ENCODE measurements at places on chromosomes 16 and 17. TPM values are rescaled to one million over a fixed set of nuclear protein-coding genes. Genes with fewer than 3 reads are reported as not detected.
A peak's percentile ranks its signal among the peaks of the same experiment; 100 is the strongest.

DNA sequence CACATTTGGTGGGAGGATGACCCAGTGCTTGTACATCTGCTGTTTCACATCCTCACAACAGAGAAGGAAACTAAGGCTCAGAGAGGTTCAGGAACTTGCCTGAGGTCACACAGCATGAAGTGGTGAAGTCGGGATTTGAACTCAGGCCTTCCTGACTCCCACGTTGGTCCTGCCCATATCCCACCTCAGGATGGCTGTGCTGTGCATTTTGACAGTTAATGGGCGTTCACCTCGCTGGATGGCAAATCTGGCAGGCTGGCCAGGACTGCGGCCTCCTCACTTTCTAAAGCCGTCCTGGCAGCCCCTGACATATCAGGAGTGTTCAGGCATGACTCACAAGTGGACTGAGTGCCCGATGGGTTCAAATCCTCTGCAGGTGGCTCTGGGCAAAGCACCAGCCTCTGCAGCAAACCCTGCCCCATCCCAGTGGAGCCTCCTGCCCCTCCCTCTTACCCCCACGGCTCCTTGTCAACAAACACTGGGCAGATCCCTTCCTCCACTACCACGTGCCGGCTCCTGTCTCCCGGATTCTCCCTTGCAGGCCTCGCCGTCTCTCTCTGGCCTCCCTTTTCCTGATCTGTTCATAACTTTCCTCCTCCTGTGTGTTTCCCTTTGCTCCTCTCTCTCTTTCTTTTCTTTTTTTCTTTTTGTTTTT, 29.2 kb downstream of the SOCS3 start:
- peak; percentile 23 for DNase-seq

- peak; percentile 69 for DNase-seq
Measured at GRCh38 chr16:14286368-14287230, 215.5 kb downstream of the MRTFB start.

DNA sequence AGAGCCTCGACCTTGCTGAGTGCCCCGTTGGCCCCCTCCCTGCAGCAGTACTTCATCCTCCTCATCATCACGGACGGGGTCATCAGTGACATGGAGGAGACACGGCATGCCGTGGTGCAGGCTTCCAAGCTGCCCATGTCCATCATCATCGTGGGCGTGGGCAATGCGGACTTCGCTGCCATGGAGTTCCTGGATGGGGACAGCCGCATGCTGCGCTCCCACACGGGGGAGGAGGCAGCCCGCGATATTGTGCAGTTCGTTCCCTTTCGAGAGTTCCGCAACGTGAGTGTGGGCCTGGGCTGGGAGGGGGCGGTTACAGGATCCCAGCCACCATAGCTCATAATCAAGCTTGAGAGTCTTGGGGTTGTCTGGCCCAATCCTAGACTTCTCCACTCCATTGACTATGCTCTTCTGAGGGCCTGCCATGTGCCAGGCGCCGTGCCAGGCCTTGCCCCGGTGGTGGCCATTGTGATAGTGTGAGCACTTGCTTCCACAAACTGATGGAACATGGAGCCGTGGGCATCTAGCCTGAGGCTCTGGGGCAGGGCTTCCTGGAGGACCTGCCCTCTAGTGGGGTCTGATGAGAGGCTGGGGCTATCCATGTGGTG, 39.7 kb downstream of the PSME3IP1 start:
- DNase-seq = peak; percentile 66

DNA sequence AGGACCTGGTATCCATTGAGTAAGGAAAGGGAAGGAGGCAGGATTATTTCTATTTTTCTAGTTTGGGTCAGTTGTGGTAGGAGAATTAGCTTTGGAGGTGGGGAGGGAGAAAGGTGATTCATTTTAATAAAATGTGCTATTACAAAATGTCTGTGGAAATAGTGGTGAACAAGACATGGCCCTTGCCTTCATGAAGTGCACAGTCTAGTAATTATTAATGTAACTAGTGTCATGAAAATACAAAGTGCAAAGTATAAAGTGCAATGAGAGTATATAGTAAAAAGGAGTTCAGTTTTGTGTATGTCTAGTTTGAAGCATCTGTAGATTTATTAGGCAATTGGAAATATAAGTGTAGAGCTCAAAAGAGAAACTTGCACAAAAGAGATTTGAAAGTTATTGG, 11.9 kb downstream of the NFATC3 start:
- no peak for DNase-seq

DNA sequence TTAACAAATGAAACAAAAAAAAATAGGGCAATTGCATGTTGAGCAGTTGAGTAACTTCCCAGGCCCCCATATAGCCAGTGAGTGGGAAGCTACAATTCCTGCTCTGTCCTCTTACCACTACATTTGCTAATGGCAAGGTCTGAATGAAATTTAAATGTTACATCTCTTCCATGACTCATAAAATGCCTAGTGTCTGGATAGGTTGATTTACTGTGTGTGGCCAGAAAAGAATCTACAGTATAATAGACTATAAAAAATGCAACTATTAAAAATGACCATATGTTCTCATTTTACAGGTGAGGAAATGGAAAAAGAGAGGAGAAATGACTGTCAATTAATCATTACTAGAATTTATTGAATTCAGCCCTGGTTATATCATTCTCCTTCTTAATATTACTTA, 1199.3 kb downstream of the CDH11 start:
- no peak for DNase-seq

DNA sequence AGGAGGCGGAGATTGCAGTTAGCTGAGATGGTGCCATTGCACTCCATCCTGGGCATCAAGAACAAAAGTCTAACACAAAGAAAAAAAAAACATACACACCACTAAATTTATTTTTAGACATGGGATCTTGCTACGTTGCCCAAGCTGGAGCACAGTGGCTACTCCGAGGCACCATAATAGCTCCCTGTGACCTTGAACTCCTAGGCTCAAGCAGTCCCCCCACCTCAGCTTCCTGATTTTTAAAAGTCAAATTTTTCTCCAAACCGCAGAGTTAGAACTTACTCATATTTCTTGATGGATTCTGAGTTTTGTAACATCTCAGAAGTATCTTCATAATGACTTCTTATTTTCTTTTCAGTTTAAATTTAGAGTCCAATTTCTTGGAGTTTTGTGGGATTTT, 3.4 kb downstream of the CMTM4 start:
- DNase-seq = no peak

DNA sequence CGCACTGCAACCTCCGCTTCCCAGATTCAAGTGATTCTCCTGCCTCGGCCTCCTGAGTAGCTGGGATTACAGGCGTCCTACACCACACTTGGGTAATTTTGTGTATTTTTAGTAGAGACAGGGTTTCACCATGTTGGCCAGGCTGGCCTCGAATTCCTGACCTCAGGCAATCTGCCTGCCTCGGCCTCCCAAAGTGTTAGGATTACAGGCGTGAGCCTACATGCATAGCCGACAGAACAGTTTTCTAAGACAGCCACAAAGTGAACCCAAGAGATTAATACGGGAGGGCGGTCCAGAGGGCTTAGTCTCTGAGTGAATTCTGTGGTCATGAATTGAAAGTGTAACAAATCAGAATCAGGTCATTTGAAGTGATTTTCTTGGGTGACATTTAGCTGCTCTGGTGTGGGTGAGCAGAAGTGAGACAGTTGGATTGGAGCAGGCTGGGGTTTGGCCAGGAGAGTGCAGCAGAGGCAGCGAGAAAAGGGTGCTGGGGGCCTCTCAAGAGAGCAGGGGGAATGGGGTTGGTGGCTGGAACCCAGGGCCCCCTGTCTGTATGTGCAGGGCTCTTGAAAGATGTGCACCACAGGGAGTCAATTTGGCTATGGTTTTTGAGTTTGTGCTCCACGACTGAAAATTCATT, 231.4 kb upstream of the WSCD1 start:
- no peak for DNase-seq

DNA sequence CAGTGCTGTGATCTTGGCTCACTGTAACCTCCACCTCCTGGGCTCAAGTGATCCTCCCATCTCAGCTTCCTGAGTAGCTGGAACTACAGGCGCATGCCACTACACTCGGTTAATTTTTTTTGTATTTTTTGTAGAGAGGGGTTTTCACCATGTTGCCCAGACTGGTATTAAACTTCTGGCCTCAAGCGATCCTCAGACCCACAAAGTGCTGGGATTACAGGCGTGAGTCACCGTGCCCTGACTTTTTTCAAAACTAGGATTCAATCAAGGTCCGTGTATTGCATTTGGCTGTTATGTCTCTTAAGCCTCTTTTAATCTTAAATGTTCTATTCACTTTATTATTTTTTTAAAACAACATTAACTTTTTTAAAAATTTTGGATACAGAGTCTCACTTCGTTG, 4.3 kb upstream of the CCL22 start:
- DNase-seq = no peak

DNA sequence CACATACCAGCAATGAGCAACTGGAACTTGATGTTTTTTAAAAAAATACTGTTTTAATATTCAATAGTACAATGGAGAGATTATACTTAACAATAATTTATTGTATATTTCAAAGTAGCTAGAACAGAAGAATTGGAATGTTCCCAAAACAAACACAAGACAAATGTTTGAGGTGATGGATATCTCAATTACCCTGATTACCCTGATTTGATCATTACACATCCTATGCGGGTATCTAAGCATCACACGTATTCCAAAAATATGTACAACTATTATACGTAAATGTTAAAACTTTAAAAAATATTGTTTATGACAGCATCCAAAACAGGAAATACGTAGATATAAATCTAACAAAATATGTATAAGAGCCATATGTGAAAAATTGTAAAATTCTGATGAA, 96.8 kb downstream of the DYNLRB2 start:
- DNase-seq = no peak

DNA sequence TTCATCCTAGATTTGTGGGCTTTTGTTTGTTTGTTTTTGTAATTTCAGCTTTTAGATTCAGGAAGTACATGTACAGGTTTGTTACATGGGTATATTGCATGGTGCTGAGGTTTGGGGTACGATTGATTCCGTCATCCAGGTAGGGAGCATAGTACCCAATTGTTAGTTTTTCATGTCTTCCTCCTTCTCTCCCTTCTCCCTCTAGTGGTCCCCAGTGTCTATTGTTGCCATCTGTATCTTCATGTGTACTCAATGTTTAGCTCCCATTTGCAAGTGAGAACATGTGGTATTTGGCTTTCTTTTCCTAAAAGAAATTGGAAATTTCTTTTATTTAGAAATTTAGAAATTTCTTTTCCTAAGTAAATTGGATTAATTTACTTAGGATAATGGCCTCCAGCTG, 37.1 kb upstream of the BCAS3 start:
- DNase-seq = no peak

- peak; percentile 93 for DNase-seq
Measured at GRCh38 chr16:85553436-85554113, 59.5 kb upstream of the GSE1 start.

DNA sequence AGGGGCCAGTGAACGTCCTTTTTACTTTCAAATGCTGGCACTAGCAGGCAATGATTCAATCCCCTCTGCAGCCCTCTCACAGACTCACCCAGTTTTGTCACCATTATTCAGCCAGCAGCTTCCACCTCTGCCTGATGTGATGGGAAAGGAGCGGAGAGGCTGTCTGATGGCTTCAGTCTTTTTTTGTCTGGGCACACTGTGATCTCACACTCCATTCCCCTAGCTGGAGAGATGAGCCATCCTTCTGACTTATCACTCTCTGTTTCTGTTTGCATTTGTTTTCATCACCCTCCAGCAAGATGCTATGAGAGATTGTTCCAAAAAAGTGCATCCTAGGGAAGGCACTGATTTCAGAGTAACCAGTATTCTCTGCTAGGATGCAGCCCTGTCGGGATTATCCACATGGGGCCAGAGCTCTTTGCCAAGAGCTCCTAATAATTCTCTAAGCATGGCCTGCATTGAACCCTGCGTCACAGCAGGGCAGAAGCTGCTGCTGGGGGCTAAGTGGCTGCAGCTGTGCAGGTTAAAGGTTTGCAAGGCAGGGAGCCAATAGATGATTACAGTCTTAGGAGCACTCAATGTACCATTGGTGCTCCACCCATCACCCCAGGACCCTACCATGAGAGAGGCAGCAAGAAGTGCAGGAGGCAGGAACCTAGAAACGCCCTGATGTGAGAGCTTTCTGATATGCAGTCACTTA, 236.1 kb upstream of the C16orf82 start:
- DNase-seq = no peak

The DHX38 gene
- total RNA-seq = 41.5 TPM

The ZNF232 gene
- 4.0 TPM for total RNA-seq

The HEATR9 gene
- not detected for total RNA-seq

The MT1G gene
- total RNA-seq = 0.71 TPM

The ITGB3 gene
- total RNA-seq = 5.0 TPM

The C1QTNF8 gene
- 0.15 TPM for total RNA-seq

The ALKBH5 gene
- 180 TPM for total RNA-seq

The OTOP2 gene
- not detected for total RNA-seq

The OR3A3 gene
- not detected for total RNA-seq
